ENCODE measurements at places on chromosomes 11 and 22. TPM values are rescaled to one million over a fixed set of nuclear protein-coding genes. Genes with fewer than 3 reads are reported as not detected.

- DNase-seq = no peak
Measured at GRCh38 chr11:81070948-81071347, 1630.1 kb upstream of the TENM4 start.

FERMT3 gene
- 217 TPM for total RNA-seq

GRCh38 chr22:28031383-28031922 is 112.4 kb upstream of the PITPNB start:
- DNase-seq = no peak

DNA sequence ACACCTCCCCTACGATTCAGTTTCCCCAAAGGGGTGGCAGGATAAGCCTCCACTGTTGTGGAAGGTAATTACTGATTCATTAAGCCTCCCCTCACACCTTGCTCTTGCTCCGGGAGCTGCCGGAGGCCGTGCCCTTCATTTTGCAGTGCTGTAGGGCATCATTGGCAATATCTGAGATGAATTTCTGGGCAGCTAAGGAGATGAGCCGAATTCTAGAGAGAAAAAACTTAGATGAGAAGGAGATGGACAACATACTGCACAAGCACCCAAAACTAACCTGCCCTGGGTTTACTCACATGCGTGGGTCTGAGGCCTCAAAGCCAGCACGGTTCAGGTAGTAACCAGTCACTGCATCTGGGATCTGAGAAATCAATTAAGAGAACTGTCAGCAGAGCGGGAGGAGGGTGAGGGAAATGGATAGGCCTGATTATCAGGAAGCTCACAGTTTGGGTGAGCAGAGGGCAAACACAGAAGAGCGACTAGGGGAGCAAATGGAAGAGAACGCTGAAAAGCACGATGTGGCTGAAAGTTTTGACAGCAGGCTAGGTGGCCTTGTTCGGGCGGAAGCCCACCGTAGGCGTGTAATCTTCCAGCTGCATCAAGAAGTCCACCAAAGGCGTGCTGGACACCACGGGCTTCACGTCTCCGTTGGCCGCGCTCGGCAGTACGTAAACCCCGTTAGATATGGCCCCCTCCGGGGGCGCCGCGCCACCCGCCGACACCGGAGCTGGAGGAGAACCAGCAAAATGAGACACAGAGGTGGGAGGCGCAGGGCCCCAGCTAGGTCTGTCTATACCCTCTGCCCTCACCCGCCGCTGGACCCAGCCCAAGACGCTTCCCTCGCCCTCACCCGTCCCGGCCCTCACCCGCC is 689 bp downstream of the TAF10 start:
- peak; percentile 32 for DNase-seq

IL18 gene
- total RNA-seq = not detected

DNA sequence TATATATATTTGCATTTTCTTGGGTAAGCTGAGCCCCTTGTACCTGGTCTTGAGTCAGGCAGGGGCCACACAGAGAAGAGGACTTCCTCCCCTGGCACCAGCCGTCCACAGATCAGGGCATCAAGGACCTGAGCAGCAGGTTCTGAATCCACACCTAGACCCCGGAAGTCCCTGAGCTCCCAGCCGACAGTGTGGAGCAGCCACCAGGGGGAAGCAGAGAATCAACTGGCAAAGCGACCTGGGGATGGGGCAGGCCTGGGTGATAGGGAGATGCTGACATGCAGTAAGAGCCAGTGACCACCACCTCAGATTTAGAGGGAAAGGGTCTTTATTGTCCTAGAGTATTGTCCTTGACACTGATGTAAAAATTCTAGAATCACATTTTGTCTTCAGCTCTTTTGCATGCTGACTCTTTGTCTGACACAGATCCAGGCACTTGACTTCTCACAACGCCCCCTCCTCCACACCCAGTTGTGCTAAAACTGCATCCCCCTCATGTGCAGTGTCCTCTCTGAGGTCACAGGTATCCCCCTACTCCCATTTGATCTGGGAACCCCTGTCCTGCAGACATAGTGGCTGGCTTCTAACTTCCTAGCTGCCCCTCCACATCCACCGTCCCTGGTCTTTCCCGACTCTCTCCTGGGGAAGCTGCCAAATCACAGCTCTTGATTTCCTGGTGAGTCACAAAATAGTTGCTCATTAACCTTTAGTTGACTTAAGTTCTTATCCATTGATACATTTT is 109.3 kb downstream of the GGTLC2 start:
- DNase-seq = peak; percentile 80

PATE4 gene
- not detected for total RNA-seq

- DNase-seq = no peak
Measured at GRCh38 chr11:43557553-43558110, 122.9 kb upstream of the HSD17B12 start.

DNA sequence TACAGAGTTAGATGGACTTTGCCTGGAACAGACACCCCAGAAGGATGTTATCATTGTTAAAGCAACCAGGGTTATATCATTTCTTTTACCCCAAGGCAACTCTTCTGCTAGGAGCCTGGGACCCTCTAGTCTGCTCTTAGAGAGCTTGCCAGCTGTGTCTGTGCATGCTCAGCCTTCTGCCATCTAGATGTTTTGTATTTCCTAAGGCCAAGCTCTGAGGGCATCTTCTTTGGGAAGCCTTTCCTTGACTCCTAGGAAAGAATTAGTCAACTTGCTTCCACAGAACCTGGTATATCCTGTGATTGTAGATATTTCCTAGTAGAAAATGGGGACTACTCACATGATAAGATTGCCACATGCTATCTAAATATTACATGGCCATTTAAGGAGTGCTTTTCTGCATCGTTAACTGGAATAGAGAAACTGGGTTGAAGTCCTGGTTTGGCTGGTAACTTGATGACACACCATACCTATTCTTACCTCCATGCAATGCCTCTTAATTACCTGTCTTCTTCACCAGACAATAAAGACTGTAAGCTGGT is 87.6 kb downstream of the STIM1 start:
- no peak for DNase-seq

DNA sequence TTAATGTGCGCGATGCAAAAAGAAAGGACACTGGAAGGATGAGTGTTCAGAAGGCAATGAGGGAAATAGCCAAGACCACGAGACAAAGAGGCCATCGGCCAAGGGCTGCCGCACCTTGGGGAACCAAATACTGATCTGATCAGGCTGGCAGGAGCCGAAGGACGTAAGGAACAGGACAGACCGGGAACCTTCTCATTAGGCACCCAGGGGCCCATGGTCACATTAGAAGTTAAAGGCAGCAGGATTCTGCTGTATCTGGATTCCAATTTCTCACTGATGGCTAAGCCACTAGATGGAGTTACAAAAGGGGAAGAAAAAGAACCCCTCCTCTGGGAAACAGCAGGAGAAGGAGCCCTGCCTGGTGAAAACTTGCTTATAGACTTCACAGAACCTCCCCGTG is 28.8 kb upstream of the CPT1A start:
- no peak for DNase-seq

DNA sequence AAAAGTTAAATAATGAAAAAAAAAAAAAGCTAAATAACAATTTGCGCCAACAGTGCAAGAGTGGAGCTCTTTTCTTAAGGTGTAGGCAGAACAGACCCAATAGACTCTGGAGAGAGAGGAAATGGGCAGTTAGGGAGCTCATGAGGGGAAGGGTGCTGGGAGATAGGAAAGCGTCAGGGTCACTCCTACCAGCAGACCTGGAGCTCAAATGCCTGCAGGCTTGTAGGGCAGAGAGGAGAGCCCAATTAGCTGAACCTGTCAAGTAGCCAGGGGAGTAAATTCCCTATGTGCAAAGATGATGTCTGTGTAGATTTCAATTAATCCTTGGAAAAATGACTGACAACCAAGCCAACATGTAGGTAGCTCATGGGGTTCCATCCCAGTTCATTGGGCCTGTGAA is 73.0 kb downstream of the RAB30 start:
- DNase-seq = no peak

DNA sequence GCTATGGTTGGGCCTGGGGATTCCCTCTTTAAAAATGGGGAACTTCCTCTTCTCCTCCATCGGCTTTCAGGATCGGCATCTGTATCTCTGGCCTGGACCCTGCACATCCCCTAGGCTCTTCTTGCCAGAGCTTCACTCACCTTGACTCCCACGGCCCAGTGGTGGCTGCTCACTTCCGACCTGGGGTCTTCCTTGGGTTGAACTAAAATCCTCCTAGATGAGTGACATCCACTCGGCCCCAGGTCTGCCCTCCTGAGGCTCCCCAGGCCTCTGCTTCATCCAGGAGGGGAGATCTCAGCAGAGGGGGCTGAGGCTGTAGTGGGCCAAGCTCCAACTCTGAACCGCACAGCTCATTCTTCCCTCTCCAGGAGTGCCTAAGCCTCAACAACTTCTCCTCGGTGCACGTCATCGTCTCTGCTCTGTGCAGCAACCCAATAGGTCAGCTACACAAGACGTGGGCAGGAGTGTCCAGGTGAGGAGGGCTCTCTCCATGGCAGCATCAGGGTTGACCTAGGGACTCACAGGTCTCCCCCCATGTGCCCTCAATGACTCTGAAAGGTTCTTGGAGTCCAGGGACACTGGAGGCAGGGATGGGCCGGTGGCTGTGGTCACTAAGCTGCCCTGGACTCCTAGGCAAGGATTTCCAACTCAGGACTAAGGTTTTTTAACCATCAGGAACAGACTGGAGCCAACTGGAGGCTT is 3.3 kb downstream of the RGL4 start:
- DNase-seq = no peak

EIF3D gene
- 370 TPM for total RNA-seq

DNA sequence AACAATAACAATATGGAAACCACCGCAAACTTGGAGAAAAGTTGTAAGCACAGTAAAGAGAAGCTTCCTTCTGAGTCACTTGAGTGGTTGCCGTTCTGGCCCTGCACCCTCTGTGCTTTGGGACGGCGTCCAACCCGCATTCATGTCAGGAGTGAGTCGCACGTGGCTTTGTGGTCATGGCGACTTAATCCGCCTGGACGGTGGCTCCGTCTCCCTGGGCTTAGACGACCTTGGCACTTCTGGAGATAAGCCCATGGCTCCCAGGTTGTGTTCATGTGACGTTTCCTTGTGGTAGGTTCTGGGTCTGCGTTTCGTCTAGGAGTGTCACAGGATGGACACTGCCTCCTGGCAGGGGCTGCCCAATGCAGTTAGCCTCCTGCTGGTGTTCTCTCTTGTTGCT is 40.5 kb downstream of the TPCN2 start:
- DNase-seq = no peak

TTC36 gene
- total RNA-seq = 0.42 TPM

UCP3 gene
- total RNA-seq = 1.1 TPM

GRCh38 chr22:35023692-35024363 is 42.1 kb upstream of the ISX start:
- DNase-seq = peak; percentile 66

GRCh38 chr11:23976841-23977271 is 520.0 kb upstream of the LUZP2 start:
- no peak for DNase-seq

DNA sequence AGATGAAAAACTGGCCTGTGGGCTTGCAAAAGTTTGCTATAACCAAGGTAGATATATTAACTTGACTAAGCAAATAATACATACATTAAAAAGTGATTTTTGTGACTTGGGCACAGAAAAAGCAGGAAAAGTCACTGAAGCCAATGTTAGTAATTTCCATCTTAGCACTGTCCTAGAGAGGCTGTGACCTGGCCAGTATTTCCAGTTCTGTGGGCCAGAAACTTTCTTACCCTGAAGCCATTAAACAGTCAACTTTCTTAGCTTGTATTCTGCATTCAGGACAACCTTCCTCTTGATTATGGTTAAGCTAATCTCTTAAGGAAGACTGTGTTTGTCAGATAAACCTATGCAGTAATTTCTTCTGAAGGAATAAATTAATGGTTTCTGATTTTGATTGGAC is 22.3 kb upstream of the SLC36A4 start:
- DNase-seq = no peak

CD6 gene
- total RNA-seq = 169 TPM

DNA sequence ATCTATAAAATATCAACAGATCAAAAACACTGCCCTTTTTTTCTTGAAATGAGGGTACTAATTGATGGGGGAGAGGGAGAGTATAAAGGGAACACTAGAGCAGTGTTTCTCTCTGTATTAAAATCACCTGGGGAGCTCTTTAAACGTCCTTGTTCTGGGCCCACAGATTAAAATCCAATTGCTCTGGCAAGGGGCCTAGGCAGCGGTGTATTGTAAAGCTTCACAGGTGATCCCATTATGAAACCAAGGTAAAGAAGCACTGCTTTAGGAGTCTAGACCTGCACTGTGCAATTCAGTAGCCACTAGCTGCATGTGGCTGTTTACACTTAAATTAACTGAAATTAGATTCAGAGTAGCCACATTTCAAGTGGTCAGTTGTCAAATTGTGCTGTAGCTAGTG is 3.0 kb downstream of the AQP11 start:
- DNase-seq = no peak

BACE1-AS gene
- 3.1 TPM for total RNA-seq

LRRC51 gene
- 10.0 TPM for total RNA-seq

DNA sequence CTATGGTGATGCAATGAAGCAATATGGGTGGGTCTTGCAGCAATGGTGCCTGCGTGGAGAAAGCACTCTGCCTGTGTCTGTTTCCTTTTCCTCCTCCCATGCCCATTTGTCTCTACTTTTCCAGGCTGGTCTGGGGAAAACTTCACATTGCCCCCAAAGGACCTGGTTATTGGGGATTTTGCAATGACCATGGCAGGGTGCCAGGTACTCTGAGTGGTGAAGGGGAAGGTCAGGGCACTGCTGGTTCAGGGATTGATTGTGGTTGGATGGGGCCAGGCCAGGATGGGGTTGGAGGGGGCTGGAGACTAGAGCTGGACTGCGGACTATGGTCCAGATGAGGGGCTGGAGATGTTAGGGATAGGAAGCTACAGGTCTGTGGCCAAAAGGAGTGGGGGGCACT is 92.1 kb downstream of the INSC start:
- DNase-seq = no peak

GRCh38 chr11:115146425-115146824 is 357.8 kb downstream of the CADM1 start:
- no peak for DNase-seq

DNA sequence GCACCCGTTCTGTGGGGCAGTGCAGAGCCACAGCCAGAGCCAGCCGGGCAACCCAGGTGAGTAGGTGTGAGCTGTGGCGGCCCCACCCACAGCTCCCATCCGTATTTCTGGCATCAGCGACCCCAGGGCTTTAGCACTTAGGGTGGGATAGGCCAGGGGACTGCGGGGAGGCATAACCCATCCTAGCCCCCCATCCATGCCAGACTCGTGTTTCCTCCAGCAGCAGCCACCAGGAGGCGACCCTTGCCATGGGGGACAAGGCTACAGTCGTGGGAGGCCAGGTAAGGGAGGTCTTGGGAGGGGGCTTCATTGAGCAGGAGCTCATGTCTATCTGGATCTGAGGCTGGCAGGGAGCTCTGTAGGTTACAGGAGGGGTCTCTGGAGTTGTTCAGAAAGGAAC is 873 bp downstream of the OTOG start:
- DNase-seq = no peak

GRCh38 chr11:100359281-100359680 is 327.8 kb upstream of the ARHGAP42 start:
- DNase-seq = no peak
